Epithelial cell of proximal tubule (primary cell): ENCODE measurements at places on chromosomes 5 and 9.

- DNase-seq, result no peak
These were observed 59.0 kb upstream of the C9orf72 start for GRCh38 chr9:27632254-27632653.

DNA sequence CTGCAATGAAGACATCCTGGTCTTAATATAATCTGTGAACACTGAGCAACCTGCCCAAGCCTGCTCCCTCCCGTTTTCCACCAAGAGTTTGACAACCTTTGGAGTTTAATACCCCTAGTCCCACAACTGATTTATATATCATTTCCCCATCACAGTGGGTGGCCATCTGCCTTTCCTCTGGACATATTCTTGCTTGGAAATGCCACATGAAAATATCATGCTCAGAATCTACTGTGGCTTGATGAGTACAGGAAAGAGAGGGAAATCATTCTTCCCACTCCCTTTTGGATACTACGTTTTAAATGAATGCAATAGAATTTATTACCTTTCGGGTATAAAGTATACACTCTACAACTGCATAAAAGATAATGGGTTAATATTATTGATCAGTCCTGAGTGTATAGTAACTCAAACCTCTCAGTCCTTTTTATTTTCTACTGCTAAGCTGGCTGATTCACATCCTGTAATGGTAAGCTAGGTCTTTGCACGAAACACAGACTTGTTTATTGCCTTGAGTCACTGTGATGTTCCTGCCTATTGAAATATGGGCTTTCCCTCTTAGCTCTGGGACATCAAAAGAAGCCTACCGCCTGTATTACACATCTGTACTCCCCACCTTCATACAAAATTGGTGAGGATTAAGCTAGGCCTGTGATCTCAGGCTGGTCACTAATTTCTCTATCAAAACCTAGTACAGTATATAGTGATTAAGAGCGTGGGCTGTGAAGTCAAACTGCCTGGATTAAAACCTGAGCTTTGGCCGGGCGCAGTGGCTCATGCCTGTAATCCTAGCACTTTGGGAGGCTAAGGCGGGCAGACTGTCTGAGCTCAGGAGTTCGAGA lies 67.6 kb upstream of the NR5A1 start:
- DNase-seq, result peak; percentile 40

DNA sequence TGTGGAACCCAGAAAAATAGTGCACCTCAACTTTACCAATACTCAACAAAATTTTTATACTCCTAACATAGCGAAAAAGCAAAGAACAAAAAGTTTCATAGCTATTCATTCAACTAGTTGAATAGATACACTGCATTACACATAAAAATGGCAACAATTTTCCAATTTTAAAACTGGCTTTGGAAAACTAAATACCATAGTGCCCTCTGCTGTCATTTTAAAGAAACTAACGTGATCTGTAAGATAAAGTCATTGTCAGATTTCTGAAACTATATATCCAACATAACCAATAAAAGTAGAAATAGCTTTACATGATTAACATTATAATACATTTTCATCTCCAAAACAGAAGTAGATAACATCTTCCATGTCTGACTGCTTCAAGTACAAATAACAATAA lies 31.6 kb downstream of the DTWD2 start:
- DNase-seq, result no peak

GRCh38 chr5:126780165-126780827 lies 3.4 kb downstream of the LMNB1 start:
- no peak for DNase-seq

DNA sequence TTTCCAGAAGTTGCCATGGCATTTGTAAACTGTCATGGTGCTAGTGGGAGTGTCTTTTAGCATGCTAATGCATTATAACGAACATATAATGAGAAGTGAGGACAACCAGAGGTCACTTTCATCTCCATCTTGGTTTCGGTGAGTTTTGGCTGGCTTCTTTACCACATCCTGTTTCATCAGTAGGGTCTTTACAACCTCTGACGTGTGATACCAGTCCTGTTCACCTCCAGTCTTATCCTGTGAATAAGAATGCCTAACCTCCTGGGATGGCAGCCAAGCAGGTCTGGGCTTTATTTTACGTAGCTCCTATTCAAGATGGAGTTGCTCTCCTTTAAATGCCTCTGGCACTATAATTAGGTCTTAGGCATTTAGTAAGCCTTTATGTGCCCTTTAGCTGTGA lies 20.4 kb upstream of the RFK start:
- DNase-seq, result no peak

GRCh38 chr5:168023191-168023590 lies 268.3 kb upstream of the WWC1 start:
- DNase-seq, result no peak

DNA sequence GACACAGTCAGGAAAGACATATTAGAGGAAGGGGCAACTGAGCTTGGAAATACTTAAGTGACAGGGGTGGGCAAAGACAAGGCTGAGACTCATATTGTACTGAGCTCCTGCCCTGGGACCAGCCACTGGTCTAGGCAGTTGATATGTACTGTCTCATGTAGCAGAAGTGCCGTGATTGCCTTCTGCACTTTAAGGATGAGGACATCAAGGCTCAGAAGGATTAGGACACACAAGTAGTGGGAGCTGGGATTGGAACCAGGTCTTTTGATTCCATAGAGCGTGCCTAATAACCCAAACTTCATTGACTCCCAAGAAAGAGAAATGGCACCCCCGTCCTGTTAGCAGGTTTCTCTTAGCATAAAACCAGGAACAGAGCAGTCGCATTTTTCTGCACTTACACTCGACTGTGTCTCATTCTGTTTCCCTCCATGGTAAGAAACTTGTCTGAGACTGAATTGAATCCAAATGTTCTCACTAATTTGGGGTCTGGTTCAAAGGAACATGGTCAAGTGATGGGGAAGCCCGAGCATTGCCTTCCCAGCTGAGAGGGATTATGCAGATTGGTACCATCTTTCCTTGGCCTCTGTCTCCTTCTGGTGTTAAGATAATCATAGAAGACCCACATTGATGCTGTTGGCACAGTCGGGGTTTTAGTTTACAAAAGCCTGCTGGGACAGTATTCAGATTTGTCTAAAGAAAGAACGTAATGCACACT lies 70.4 kb downstream of the ANGPTL2 start:
- no peak for DNase-seq

- no peak for DNase-seq
These were observed 52.4 kb downstream of the GOLM1 start for GRCh38 chr9:86046930-86047341.

DNA sequence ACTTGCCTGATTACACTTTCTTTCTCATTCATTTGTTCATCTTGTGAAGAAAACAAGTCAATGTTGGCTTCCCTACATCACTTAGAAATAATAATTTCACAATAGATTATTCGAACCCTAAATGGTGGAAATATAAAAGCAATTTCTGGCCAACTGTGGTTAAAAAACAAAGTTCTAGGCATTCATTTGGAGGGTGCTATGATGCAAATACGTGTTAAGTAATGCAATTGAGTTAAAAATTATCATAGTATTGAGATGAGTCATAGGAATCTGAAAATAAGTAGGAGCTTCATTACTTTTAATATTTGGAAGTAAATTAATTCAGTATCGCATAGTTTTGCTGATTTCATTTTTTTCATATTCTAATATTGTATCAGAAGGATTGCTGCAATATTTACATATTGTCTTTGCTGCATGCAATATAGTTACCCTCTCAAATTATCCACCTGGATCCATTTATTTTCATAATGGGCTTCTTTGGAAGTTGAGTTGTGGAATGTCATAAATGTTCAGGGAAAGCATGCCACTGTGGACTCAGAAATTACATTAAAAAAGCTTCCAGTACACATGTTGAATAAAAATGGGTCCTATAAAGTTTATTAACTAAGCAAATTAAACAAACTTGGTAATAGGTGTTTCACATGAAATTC lies 647.7 kb upstream of the WWC1 start:
- no peak for DNase-seq

GRCh38 chr9:125141251-125141650 lies 2.1 kb downstream of the SCAI start:
- no peak for DNase-seq

GRCh38 chr5:55864606-55865541 lies 13.7 kb downstream of the IL31RA start:
- DNase-seq, result no peak

- no peak for DNase-seq
These were observed 4.2 kb downstream of the ENTPD8 start for GRCh38 chr9:137436761-137437600.

GRCh38 chr9:2872250-2872930 lies 28.5 kb upstream of the PUM3 start:
- DNase-seq, result no peak

- no peak for DNase-seq
These were observed 109.2 kb downstream of the PSAT1 start for GRCh38 chr9:78406146-78406545.

DNA sequence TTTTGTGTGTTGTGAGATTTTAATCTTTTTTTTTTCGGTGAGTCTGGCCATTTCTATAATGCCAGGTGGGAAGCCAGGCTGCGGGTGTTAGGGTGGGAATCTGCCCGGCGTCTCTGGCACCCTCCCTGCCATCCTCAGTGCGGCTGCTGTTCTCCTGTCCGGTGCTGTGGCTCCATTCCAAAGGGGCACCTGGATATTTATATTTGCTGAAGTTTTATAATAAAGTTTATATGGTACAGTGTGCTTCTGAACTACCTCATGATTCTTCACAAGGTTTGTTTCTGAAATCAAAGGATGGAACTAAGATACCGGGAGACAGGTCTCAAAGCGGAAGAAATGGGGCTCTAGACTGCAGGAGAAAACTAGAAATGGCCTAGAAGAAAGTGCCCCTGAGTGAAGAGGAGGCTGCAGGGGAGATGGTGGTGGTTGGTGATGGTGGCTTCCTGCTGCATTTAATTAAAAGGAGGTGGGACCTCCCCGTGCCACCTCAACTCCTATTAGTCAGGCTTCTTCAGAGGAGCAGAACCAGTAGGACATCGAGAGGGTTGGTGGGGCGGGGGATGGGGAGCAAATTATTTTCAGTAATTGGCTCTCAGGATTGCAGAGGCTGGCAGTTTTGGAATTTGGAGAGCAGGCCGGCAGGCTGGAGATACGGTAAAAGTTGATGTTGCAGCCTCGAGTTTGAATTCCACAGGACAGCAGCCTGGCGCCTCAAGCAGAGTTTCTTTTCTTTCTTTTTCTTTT lies 102.2 kb upstream of the ICE1 start:
- no peak for DNase-seq

- no peak for DNase-seq
These were observed 9.9 kb upstream of the PTGER4 start for GRCh38 chr5:40669606-40670390.

GRCh38 chr5:130963798-130964197 lies 201.3 kb downstream of the HINT1 start:
- DNase-seq, result no peak

GRCh38 chr9:93064392-93065134 lies 6.1 kb downstream of the SUSD3 start:
- no peak for DNase-seq

- no peak for DNase-seq
These were observed 14.7 kb upstream of the OSMR start for GRCh38 chr5:38831117-38831516.

DNA sequence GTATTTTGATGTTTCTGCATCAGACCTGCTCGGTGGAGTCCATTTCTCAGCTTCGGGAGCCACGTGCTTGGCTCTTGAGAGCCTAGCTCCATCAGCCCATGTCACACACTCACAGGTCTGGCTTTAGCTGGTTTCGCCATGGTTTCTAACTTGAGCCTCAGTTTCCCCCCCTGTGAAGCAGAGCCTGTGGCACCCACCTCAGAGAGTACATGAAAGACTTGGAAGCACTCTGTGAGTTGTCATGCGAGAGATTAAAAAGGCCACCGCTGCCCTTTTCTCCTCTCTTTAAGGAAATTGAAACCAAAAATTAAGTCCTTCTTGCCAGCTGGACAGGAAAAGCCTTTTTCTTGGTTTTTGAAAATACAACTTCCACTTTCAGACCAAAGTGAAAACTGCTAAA lies 8.8 kb downstream of the TENT4A start:
- DNase-seq, result no peak

DNA sequence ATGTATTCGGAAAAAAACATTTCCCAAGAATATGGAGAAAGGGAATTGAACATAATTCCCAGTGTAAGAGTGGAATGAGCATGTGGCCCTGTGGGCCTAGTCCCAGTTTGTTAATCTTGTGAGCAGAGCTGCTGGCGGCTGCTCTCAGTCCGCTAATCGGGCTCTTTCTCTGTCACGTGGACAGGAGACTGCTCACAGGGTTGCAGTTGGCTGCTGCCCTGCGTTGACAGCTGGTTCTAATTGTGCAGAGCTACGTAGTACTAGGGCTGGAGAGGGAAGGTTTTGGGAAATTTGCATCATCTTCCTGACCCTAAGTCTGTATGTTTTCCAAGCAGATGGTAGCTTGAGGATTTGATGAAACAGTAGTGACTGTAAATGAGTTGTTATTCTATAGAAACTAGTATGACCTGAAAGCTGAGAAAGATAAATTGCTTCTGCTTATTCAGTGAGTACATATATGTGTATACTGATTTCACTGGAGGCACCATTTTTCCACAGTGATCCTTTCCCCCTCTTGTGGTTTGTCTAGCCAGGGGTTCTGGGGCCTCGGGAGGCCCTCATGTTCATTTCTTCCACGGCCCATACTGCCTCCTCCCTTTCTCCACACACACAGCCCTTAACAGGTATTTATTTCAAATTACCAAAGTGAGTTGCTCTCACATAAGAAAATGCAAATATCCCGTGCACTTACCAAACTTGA lies 100.6 kb downstream of the ANGPTL2 start:
- DNase-seq, result no peak

- no peak for DNase-seq
These were observed 8.6 kb downstream of the ITK start for GRCh38 chr5:157189223-157189622.

- peak; percentile 52 for DNase-seq
These were observed 319.1 kb downstream of the GLIS3 start for GRCh38 chr9:3980771-3981170.

GRCh38 chr9:93221044-93221443 lies 37.1 kb downstream of the WNK2 start:
- no peak for DNase-seq

- DNase-seq, result no peak
These were observed at the start of gene MSX2 for GRCh38 chr5:174724484-174725260. MSX2 (plus strand) TSS chr5:174724582; CDS start chr5:174724660, 78 bp downstream.

DNA sequence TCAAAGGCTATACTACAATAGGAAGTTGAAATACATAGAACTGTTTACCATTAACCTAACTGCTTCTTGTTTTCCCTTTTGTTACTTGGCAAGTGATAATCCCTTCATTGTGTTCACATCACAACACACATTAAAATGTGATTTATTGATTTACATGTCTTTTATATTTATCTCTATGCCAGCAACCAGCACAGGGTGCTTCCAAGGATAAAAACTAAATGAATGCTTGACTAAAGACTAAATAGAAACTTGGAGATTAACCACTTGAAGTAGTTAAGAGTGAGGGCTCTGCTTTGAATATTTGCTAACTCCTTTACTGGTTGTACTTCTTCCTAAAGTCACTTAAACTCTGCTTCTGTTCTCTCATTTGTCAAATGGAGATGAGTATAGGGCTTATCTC lies 1730.6 kb downstream of the EFNA5 start:
- no peak for DNase-seq
